ENCODE measurements at places on chromosomes 7 and 10.

- DNase-seq = peak; percentile 8
Observed at GRCh38 chr10:97454330-97455036, 8.5 kb downstream of the ZDHHC16 start.

DNA sequence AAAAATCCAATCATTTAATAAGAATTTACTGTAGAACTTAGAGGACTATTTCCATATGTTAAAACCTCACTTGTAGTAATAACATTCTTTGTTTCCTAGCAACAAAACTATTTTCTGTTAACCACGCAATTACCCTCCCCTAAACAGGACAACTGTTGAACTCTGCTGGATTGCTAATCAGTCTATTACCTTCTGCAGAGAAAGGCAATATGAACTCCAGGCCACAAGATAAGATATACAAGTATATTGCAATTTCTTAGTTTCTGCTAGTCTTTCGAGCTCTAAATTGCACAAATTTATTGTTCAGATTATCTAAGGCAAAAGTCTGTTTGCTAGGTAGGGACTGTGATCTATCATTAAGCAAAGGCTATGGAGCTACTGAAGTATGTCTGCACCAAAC is 920.1 kb upstream of the LRRN3 start:
- DNase-seq = no peak

- no peak for DNase-seq
Observed at GRCh38 chr10:17365402-17365801, 89.0 kb downstream of the ST8SIA6 start.

DNA sequence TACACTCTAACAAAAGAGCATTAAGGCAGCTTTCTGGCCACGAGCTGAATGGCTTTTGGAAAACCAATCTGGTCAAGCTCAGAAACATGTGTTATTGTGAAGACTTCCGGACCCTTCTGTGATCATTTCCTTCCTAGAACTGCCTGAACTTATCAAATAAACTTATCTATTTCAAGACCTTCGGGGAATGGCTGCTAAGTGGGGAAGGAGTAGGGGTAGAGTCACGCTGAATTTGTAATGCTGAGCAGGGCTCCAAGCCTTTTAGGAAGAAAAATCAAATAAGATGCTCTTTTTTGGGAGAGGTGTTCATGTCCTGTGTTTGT is 56.6 kb downstream of the PAPSS2 start:
- DNase-seq = no peak

DNA sequence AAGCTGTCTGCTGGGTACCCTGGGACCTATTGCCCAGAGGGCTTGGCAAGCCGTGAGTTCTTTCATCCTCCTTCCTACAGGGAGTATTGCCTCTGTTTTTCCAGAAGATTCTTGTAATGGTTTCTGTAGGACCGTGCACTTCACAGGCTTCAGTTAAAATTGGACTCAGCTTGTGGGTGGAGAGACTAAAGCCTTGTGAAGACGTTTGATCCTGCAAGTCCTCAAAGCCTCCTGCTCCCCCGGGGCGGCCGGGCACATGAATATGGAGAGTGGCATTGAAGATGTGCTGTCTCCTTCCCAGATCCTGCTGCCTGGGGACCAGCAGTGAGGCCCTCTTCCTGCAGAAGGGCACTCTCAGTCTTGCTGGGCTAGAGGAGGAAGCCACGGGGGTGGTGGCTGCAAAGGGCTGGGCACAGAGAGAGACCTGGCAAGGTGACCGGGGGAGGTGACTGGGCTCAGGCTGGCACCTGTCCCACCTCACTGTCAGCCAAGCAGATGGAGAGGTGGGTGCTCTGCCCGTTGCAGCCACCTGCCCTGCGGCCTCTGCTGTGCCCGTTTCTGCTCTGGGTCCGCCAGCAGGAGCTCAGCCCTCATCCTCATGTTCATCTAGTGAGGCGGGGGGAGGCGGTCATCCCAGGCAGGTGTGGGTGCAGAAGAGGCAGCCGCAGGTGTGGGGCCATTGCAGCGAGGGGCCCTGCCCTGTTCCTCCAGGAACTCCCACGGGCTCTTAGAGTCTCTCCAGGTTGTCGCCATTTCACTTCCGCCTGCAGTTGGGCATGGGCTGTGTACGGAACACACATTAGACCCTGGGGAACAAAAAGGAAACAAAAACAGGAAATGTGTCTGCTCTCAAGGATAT is 55.7 kb downstream of the TMEM209 start:
- no peak for DNase-seq

DNA sequence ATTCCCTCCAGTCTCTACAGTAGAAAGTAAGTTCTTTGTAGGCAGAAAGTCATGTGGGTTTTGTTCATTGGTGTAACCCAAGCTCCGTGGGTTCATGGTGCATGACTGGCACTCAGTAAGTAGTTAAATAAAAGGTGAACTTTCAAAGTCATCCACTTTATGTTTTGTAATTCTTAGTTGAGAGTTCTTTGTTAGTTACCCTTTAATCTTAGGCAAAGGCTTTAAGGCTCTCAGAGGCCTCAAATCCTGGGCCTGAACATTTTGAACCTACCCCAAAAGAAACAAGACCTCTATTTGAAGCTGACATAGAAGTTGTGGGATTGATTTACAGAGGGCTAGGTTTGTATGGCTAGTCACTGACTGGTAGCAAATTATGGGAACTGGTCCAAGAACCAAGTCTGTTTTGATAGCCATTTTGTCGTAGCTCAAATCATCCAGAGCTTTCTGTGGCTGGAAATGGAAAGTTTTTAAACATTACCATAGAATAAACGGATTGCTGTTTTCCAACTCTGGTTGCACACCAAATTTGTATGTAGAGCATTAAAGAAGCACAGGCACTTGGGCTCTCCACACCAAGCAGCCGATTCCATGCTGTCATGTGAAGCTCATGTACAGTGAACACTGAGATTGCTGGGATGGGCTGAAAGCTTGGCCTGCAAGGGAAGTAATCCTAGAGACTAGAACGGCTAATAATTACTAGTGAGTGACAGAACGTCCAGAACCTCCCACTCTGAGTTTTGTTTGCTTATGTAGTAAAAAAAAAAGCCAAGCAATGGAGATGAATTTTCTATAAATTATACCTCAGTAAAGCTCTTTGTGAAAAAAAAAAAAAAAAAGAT is 53.5 kb downstream of the DENND11 start:
- DNase-seq = no peak

GRCh38 chr10:106872176-106872575 is 292.3 kb downstream of the SORCS1 start:
- no peak for DNase-seq

DNA sequence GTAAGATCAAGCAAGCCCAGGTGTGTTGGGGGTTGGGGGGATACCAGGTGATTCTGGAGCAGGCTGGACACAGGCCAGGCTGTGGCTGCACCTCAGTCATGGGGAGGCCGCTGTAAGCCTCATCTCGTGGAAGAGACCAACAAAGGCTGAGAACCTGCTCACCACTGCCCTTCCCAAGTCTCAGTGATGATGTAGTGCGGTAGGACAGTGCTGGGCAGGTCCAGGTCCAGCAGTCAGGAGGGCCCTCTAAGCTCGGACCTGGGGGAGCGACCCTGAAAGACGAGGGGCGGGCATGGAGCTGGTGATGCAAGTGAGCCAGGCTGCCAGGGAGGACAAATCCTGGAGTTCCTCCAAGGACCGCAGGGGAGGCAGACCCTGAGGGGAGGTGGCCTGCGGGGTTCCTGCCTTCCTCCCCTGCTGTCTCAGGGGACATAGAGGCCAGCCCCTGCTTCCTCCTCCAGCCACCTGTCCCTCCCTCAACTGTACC is 3.3 kb upstream of the PWWP2B start:
- no peak for DNase-seq

DNA sequence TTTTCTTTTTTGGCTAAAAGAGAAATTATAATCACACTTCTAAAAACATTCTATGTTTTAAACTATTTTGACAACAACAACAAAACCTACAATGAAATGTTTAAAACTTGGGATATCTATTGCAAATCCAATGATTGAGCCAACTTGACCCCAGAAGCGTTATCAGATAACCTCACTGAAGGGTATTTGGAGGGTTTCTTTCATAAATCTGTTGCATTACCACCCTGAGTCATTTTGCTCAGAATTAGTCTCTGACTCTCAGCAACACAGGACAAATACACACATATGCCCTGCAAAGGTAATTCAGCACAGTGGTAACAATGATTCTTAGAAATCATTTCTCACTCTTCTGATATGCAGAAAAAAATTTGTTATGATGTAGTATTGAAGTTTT is 2.3 kb upstream of the COL1A2 start:
- no peak for DNase-seq

DNA sequence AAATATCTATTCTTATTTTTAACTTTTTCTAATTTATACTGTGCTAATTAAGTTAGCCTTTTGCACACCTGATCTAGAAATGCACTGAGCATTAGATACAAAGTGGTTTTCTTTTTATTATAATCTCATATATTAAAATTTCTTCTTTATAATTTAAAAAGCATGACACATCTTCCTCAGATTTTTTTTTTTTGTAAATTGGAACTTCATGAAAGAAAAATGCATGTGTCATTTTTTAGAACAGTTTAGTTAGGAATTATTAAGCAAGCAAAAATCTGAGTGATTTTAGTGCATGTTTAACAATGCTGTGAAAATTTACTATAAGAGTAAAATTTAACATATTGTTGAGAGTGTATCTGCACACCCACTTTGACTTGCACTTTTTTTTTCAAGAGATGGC is 367.9 kb downstream of the TFEC start:
- DNase-seq = no peak

DNA sequence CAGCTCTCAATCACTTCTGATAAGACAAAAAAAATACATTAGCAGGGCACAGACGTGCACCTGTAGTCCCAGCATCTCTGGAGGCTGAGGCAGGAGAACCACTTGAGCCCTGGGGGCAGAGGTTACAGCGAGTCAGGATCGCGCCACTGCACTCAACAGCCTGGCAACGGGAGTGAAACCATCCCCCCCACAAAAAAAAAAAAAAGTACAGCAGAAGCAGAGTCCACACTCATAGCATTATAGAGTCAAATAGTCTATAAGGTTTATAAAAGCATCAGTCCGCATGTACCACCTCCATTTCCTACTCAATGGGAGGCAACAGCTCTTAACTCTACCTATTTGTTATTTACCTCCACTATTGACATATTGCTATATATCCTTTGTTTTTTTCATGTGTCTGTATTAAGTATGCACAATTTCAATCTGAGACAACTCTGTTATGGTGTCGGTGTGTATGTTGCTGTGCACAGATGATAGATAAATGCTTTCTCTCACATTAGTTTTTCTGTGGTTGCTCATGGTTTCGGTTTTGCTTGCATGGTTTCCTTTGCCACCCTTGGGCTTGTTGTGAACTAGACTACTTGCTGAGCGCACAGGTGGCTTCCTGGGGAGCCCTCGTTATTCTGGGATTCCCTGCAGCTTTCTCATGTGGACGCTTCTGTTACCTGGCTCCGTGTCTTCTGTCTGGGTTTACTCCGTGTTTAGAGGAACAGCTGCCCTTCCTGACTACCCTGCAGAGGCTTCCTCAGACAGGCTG is 40.4 kb downstream of the PROSER2 start:
- peak; percentile 31 for DNase-seq

DNA sequence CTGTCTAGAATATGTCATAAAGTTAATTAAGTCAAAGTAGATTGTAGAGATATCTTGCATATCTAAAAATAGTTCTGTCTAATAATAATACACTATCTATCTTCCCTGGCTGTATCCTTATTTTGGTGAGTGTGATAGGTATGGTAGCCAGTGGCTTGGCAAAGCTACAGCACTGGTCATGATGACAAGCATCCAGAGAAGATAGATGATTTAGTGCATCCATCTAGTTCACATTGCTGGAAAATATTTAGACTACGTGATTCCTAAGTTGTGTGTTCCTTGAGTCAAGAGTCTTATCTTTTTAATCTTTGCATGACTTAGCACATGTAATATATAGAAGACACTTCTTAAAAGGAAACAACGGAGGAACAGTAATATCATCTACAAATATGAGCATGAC is 711.2 kb upstream of the KCND2 start:
- DNase-seq = no peak

GRCh38 chr10:28503114-28503513 is 29.8 kb upstream of the WAC start:
- DNase-seq = no peak

DNA sequence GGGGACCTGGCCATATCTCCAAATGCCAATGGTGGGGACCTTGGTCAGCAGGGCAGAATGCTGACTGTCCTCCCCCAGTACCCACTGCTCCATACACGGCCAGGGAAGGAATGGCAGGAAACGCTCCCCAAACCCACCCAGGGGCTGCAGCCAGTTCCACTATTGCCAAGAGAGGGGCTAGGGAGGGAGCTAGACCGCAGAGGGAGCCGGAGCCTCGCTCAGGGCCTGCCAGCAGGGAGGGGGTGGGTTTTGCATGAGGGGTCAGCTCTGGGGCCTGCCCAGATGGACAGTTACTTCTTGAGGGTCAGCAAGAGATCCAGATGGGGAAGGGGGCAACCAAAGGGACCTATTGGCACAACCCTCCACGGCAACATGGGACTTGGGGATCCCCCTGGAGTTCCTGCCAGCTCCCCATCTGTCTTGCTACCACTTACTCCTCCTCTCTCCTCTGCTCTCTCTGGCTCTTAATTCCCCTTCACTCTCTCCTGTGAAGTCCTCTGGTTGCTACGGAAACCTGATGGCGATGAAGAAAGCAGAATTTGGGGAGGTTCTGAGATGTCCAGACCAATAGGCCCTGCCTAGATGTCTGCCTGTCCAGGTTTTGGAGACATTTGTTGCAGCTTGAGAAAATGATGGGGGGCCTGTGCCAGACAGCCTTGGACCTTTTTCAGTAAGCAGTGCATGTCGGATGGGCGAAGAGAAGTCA is 12.6 kb downstream of the FGF8 start:
- DNase-seq = no peak

GRCh38 chr7:5693529-5693928 is 87.9 kb downstream of the RNF216 start:
- no peak for DNase-seq

DNA sequence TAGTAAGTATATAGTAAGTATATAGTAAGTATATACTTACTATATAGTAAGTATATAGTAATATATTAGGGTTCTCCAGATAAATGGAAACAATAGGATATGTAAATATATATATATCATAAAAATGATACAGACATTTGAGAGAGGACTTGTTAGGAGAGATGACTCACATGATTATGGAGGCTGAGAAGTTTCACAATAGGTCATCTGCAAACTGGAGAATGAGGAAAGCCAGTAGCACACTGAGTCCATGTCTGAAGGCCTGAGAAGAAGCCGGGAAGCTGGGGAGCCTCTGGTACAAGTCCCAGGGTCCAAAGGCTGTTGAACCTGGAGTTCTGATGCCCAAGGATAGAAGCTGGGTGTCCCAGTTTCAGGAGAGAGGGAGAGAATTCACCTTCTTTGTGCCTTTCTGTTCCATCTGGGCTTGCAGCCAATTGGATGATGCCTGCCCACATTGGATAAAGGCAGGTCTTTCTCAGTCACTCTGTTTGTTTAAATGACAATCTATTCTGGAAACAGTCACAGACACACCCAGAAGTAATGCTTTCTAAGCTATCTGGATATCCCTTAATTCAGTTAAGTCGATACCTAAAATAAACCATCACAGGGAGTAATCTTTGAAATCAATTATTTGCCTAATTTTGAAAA is 205.5 kb upstream of the CDC14C start:
- DNase-seq = no peak

Measured in activated CD8-positive, alpha-beta memory T cell treated with anti-CD3 and anti-CD28 coated beads for 4 hours (primary cell).